ENCODE measurements at places on chromosomes 3 and 15. TPM values are rescaled to one million over a fixed set of nuclear protein-coding genes. Genes with fewer than 3 reads are reported as not detected.

The MCTP2 gene
- total RNA-seq, result 31.7 TPM

The CCDC80 gene
- 67.8 TPM for total RNA-seq

The OXTR gene
- 6.0 TPM for total RNA-seq

The IL17RD gene
- total RNA-seq, result 11.7 TPM

The TNFSF10 gene
- 40.3 TPM for total RNA-seq

The KNG1 gene
- total RNA-seq, result 0.43 TPM

The WDR93 gene
- 0.49 TPM for total RNA-seq

The CFAP44 gene
- 8.8 TPM for total RNA-seq

The ATP13A5 gene
- total RNA-seq, result 0.86 TPM

The SUCNR1 gene
- 0.69 TPM for total RNA-seq

The TEX9 gene
- 12.8 TPM for total RNA-seq

The ACOX2 gene
- total RNA-seq, result 19.5 TPM

The DNAH1 gene
- total RNA-seq, result 13.8 TPM

The CPN2 gene
- 0.12 TPM for total RNA-seq

The SNTN gene
- total RNA-seq, result not detected

The SLC30A4 gene
- 4.7 TPM for total RNA-seq

The MCCC1 gene
- total RNA-seq, result 46.4 TPM

The USP50 gene
- 0.20 TPM for total RNA-seq

The ZMYND10 gene
- total RNA-seq, result 2.2 TPM

The TXNRD3 gene
- total RNA-seq, result 6.4 TPM

The SLC12A8 gene
- 49.5 TPM for total RNA-seq

The CNBP gene
- 315 TPM for total RNA-seq

The SEC22C gene
- 37.0 TPM for total RNA-seq

The SPSB4 gene
- 0.29 TPM for total RNA-seq

The GOLGA8R gene
- total RNA-seq, result 5.8 TPM

The MINAR1 gene
- 0.32 TPM for total RNA-seq

The NMNAT3 gene
- total RNA-seq, result 5.9 TPM

The COMMD2 gene
- 27.5 TPM for total RNA-seq

The TMEM212 gene
- total RNA-seq, result not detected

The PARP14 gene
- total RNA-seq, result 36.5 TPM

The FANCD2OS gene
- total RNA-seq, result not detected

The HDC gene
- 11.7 TPM for total RNA-seq

The MYO9A gene
- 33.4 TPM for total RNA-seq

The DLL4 gene
- 7.2 TPM for total RNA-seq

The GCNT3 gene
- total RNA-seq, result 72.3 TPM

The MCF2L2 gene
- total RNA-seq, result 1.8 TPM

The MUC4 gene
- 0.14 TPM for total RNA-seq

The RTP4 gene
- 5.4 TPM for total RNA-seq

The TMOD3 gene
- 37.4 TPM for total RNA-seq

The SCAANT1 gene
- total RNA-seq, result not detected

The SCG3 gene
- 0.40 TPM for total RNA-seq

The UPK1B gene
- 37.1 TPM for total RNA-seq

The AHSG gene
- total RNA-seq, result 2.2 TPM
